GM12892 (cell line): ENCODE measurements at places on chromosomes 3 and 15.
A peak's percentile ranks its signal among the peaks of the same experiment; 100 is the strongest.

- no peak for DNase-seq
Observed at GRCh38 chr15:68316061-68316804, 38.7 kb downstream of the FEM1B start.

DNA sequence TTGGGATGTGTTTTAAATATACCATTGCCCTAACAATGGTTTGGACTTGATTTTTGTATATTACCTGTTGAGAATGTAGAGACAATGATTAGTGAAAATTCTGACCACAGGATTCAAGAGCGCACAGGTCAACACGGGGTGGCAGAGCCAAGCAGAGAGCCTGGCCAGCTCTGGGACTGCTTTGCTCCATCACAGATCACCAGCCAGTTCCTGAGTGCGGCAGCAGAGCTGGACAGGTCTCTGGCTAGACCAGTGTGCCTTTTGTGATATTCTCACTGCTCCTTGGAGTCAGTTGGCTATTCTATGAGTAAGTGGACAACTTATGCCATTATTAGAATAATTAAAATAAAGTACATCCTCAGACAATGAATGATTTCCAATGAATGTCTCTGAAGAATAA is 351.2 kb upstream of the ATP10A start:
- DNase-seq = no peak

DNA sequence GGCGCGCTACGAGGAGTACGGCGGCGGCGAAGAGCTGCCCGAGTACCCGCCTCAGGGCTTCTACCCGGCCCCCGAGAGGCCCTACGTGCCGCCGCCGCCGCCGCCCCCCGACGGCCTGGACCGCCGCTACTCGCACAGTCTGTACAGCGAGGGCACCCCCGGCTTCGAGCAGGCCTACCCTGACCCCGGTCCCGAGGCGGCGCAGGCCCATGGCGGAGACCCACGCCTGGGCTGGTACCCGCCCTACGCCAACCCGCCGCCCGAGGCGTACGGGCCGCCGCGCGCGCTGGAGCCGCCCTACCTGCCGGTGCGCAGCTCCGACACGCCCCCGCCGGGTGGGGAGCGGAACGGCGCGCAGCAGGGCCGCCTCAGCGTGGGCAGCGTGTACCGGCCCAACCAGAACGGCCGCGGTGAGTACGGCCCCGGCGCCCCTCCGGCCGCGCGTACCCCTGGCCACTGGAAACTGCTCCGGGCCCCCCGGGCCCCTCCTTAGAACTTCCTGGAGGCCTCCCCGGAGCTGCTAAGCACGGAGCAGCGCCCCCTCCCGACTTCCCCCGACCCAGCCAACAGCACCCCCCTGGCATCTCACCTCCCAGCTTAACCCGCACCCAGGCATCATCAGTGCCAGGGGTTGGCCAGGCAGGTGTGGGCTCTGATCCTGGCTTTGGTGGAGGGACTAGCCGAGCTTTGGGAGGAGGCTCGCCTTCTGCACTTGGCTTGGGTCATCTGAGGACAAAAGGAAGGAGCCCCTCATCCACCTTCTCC is 1.4 kb downstream of the LOXL1 start:
- DNase-seq = peak; percentile 63

DNA sequence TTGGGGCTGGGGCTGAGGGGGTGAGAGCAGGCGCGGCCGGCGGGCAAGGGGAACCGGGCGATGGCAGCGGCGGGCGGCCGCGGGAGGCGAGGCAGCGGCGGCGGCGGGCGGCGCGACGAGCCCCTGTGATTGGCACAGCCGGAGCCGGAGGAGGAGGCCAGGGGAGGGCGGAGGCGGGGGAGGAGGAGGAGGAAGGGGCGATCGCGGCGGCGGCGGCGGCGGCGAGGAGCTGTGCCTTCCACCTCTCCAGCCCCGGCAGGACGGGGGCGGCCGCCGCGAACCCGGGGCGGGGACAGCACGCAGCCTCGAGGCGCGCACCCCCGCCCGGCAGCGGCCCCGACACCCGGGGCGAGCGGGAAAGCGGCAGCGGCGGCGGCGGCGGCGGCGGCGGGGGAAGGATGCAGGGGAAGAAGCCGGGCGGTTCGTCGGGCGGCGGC is at the start of gene SLCO3A1:
Gene SLCO3A1, plus strand, starts transcription at position 198 of the 437 bp plus-strand sequence.
- DNase-seq = peak; percentile 28

- DNase-seq = no peak
Observed at GRCh38 chr3:152258448-152259393, 10.0 kb upstream of the MBNL1 start.

GRCh38 chr3:183214277-183214612 is 38.8 kb upstream of the B3GNT5 start:
- no peak for DNase-seq

DNA sequence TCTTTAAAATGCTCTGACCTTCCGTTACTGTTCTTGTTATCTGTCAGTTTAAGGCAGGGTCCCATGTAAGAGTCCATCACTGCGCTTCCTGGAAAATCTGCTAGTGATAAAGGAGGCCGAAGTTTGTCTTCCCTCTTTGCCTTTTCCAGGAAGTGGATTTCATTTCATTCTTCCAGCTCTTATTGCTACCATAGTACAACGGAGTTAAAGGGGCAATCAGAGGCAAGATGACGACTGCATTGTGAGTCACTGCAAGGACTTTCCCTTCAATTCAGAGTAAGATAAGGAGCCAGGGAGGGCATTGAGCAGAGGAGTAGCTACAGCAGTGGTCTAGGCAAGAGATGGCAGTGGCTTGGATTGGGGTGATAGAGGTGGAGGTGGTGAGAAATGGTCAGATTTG is 17.2 kb upstream of the DET1 start:
- no peak for DNase-seq

- no peak for DNase-seq
Observed at GRCh38 chr15:90307661-90308060, 42.2 kb downstream of the NGRN start.

DNA sequence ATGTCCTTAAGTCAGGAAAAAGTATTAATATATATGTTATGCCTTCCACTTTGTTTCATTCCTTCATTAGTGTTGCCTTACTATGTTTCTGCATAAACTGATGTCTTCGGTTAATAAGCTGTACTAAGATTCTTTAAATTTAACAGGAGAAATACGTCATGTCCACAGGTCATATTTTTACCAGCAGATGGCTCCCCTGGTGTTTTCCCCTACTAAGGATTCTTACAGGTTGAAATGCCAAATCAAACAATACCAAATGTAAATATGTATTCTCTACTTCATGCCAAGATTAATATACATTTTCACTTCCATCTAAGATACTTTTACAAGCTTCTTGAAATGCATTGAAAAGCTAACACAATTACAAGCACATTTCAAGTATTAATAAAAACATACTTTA is 1602.1 kb downstream of the SI start:
- no peak for DNase-seq

- DNase-seq = no peak
Observed at GRCh38 chr3:38561746-38562466, 65.8 kb downstream of the EXOG start.

- DNase-seq = no peak
Observed at GRCh38 chr3:160851629-160852210, 95.7 kb downstream of the PPM1L start.

DNA sequence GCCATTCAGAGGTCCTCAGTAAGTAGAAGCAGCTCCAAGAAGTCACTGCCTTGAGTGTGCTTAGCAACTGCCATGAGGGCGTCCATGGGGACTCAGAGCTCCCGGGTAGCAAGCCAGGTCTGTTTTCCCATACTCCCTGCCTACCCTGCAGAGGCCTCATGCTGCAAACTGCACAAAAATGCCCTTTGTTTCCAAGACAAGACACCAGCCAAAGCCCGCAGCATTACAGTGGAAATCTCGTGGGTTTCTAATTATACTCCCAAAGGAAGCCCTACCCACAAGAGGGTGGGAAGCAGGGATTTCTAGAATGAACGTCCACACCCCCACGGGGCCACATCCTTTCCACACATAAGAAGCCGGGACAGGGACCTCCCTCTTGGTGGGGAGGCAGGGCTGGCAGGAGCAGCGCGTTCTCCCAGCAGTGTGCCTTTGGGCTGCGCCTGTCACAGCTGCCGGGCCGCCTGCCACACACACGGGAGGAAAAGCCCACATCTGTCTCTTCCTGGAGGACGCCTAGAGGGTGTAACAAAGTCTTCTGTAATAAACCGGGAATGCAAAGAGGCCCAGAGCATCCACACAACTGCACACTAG is 31.1 kb downstream of the FAM174B start:
- DNase-seq = no peak
